ENCODE measurements at places on chromosomes 6 and 20. TPM values are rescaled to one million over a fixed set of nuclear protein-coding genes. Genes with fewer than 3 reads are reported as not detected.

DNA sequence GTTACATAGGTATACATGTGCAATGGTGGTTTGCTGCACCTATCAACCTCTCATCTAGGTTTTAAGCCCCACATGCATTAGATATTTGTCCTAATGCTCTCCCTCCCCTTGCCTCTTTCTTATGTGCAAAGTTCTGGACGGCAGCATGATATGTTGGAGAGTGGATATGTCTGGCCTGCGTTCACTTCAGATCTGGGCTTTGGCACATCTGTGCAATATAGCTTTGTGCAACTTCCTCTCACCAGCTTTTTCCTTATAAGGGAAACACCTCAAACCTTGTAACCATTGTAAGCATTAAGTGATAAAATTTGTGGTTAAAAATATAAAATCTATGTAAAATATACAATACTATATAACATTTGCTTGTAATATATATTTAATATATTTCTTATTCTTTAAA, 288.0 kb downstream of the PHACTR1 start:
- H3K4me3 ChIP-seq, result no peak overlapping the region
- no peak for DNase-seq
- H3K27ac ChIP-seq, result no peak overlapping the region
- H3K27me3 ChIP-seq, result peaks cover 3% of the 10 kb centered on the region
- H3K36me3 ChIP-seq, result no peaks in the 10 kb centered on the region

- no peaks in the 10 kb centered on the region for H3K36me3 ChIP-seq
- H3K4me1 ChIP-seq, result no peaks in the 10 kb centered on the region
- no peak overlapping the region for H3K4me3 ChIP-seq
- no peak for DNase-seq
Measured at GRCh38 chr6:111096246-111096645, 8.9 kb downstream of the SLC16A10 start.

DNA sequence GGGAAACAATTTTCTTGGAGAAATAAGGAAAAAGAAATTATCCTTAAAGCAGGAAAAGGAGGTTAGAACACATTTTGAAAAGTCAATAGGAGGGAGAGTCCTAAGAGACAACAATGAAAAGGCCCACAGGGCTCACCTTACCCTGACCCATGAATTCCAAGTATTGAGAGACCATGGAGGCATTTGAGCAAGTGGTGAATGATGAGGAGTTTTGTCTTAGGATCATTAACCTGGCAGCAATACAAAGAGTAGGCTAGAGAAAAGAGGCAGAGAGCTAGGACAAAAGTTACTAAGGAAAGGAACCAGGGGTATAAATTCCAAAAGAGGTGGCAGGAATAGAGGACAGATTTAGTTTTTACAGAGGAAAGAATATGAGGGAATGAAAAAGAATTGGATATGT, 44.7 kb downstream of the PACRG start:
- no peak for DNase-seq
- no peaks in the 10 kb centered on the region for H3K36me3 ChIP-seq
- H3K27me3 ChIP-seq, result peaks cover 4% of the 10 kb centered on the region
- H3K4me1 ChIP-seq, result no peaks in the 10 kb centered on the region
- H3K4me3 ChIP-seq, result no peak overlapping the region

DNA sequence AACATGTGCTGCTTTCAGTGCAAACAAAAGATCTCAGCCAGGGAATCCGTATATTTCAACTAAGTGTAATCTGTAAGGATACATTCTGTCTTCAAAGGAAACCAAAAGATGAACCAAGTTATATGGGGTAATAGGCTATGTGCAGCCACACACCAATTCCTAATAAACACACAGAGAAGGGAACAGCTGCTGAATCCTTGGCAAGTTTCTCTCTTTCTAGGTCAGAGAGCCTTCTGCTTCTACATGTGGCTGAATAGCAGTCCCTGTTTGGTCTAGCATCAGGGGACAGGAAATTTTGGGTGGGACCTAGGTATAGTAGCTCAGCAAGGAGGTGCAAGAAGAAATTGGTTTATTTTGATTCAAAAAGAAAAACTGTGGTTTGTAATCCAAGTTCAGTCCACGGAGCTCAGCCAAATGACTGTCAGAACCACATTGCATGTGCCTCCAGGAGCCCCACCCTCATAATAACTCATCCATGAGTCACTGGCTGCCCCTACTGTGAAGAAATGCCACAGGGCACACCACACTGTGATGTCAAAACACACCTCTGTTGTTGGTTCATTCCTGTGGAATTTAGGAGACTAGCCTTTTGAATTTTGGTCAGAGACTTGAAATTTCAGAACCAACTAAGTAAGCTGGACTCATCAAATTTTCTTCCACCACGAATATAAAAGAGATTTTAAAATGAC, 21.1 kb downstream of the SPTLC3 start:
- H3K4me3 ChIP-seq, result no peak overlapping the region
- no peaks in the 10 kb centered on the region for H3K36me3 ChIP-seq
- peaks cover 2% of the 10 kb centered on the region for H3K27me3 ChIP-seq
- no peaks in the 10 kb centered on the region for H3K4me1 ChIP-seq

The ANKEF1 gene
- 3.6 TPM for polyA plus RNA-seq

DNA sequence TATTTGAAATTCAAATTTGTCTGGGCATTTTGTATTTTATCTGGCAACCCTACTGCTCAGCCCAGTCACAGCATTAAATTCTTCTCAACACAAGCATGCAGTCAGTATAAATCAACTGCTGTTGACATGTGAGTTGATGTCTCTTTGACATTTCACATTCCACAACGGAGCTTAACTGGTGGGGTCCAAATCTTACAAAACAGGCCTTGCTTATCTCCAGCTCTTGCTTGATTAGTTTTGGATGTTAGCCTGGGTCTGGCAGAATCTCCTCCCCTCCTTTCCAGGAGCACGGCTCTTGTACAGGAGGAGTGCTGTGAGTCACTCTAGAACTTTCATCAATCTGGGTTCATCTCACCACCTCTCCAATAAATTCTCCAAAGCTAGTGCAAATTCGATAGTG, 80.8 kb upstream of the PHACTR1 start:
- H3K4me1 ChIP-seq, result no peaks in the 10 kb centered on the region
- H3K36me3 ChIP-seq, result peaks cover 3% of the 10 kb centered on the region
- peaks cover 4% of the 10 kb centered on the region for H3K27me3 ChIP-seq
- no peak overlapping the region for H3K27ac ChIP-seq
- H3K4me3 ChIP-seq, result no peak overlapping the region
- DNase-seq, result no peak

The TOP1 gene
- 5.0 TPM for polyA plus RNA-seq

DNA sequence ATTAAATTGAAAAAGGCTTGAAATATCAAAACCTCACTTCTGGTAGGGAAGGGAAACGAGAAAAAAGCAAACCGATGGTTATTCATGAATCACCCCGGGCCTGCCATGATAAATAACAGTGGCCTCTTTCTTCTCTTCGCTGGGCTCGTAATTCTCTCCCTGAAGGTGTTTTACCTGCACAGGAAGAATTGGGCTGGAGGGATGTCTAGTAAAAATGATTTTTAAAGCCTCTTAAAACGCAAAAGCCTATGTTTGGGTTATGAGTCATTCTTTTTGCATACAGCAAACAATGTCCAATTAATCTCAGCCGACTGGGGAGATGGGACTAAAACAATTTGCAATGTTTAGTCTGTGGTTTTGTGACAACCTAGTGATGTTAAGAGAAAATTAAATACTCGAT, 16.8 kb downstream of the LINC00237 start:
- no peak overlapping the region for H3K4me3 ChIP-seq
- peaks cover 8% of the 10 kb centered on the region for H3K27me3 ChIP-seq
- no peak for DNase-seq
- H3K4me1 ChIP-seq, result no peaks in the 10 kb centered on the region
- H3K36me3 ChIP-seq, result no peaks in the 10 kb centered on the region

GRCh38 chr6:154514481-154514880, 4.0 kb upstream of the CNKSR3 start:
- H3K36me3 ChIP-seq, result no peaks in the 10 kb centered on the region
- peaks cover 4% of the 10 kb centered on the region for H3K27me3 ChIP-seq
- H3K4me1 ChIP-seq, result peaks cover 6% of the 10 kb centered on the region
- no peak overlapping the region for H3K4me3 ChIP-seq
- no peak for DNase-seq

- H3K36me3 ChIP-seq, result no peaks in the 10 kb centered on the region
- no peak overlapping the region for H3K4me3 ChIP-seq
- DNase-seq, result no peak
- no peaks in the 10 kb centered on the region for H3K4me1 ChIP-seq
- H3K27me3 ChIP-seq, result no peaks in the 10 kb centered on the region
- H3K27ac ChIP-seq, result no peak overlapping the region
Measured at GRCh38 chr6:105545228-105545920, 142.5 kb upstream of the PREP start.

The PROKR2 gene
- polyA plus RNA-seq, result not detected

DNA sequence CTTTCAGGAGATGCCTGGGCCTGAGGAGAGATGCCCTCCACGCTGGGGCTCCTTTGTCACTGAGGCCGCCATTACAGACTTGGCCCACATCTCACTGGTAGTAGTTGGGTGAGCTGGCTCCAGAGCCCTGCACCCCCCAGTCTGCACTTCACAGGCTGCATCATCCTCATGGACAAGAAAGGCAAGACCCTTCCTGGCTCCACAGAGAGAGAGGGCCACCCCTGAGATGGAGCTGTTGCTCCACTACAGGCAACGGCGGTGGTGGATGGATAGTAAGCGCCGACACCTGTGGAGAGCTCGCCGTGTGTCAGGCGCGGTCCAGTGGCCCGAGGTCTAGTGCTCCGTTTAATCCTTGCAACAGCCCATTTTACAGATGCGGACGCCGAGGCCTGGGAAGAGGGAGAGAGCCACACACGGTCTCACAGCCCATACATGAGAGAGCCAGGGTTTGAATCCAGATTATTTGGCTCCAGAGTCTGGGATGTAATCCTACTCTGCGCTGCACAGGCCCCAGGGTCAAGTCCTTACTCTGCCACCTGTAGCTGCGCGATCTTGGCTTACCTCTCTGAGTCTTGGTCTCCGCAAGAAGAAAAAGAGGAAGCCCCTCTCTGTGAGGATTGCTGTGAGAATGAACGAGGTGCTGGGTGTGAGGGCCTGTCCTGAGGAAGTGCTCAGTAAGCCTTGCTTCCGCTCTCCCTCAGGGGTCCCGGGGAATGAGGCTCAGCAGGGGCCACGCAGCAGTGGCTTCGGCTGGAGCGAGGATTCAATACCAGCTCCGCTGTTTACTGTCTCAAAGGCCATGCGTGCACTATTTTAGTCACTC, 34.5 kb downstream of the SPDEF start:
- H3K36me3 ChIP-seq, result no peaks in the 10 kb centered on the region
- H3K27me3 ChIP-seq, result no peaks in the 10 kb centered on the region
- H3K27ac ChIP-seq, result no peak overlapping the region

The RAB44 gene
- polyA plus RNA-seq, result not detected

- H3K4me3 ChIP-seq, result peak overlapping the region; percentile 42
- DNase-seq, result no peak
- H3K36me3 ChIP-seq, result no peaks in the 10 kb centered on the region
- peak overlapping the region; percentile 60 for H3K27ac ChIP-seq
Measured at GRCh38 chr6:45436544-45437438, 59.1 kb upstream of the SUPT3H start.

GRCh38 chr6:20669571-20670314, 135.5 kb downstream of the CDKAL1 start:
- DNase-seq, result no peak
- no peak overlapping the region for H3K4me3 ChIP-seq
- peaks cover 4% of the 10 kb centered on the region for H3K36me3 ChIP-seq
- H3K27ac ChIP-seq, result no peak overlapping the region
- peaks cover 6% of the 10 kb centered on the region for H3K4me1 ChIP-seq

GRCh38 chr6:141752677-141753076, 380.0 kb upstream of the GJE1 start:
- no peak for DNase-seq
- H3K36me3 ChIP-seq, result no peaks in the 10 kb centered on the region
- no peak overlapping the region for H3K27ac ChIP-seq
- H3K4me1 ChIP-seq, result peaks cover 6% of the 10 kb centered on the region
- no peaks in the 10 kb centered on the region for H3K27me3 ChIP-seq

The ZC3H12D gene
- not detected for polyA plus RNA-seq

DNA sequence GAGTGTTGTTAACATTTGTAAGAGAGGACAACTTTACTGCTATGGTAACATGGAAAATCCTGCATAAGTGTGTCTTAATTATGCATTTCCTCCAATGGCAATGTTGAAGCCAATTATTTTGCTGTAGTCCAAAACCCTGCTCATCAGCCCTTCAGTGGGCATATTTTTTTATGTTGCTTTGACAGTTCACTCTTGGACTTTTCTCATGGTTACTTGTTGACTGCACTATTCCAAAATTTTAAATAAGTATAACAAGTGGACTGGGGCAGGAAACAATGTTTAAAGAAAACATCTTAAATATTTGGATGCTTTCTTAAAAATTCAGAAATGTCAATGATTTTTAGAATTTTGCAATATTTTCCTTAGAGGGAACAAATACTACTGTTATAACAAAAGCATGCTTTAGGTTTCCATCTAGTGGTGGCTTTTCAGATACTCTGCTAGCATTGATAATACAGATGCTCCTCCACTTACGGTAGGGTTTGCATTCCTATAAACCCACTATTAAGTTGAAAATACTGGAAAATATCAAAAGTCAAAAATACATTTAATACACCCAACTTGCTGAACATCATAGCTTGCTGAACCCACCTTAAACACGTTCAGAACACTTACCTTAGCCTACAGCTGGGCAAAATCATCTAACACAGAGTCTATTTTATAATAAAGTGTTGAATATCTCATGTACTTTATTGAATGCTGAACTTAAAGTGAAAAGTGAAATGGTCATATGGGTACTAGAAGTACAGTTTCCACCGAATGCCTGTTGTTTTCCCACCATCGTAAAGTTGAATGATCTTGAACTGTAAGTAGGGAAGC, 86.4 kb downstream of the ADGRG6 start:
- H3K4me1 ChIP-seq, result no peaks in the 10 kb centered on the region
- H3K27me3 ChIP-seq, result no peaks in the 10 kb centered on the region
- H3K36me3 ChIP-seq, result no peaks in the 10 kb centered on the region
- no peak overlapping the region for H3K27ac ChIP-seq
- no peak for DNase-seq
- no peak overlapping the region for H3K4me3 ChIP-seq

- H3K27ac ChIP-seq, result peak overlapping the region; percentile 95
- H3K36me3 ChIP-seq, result peaks cover 7% of the 10 kb centered on the region
- DNase-seq, result peak; percentile 72
- peaks cover 30% of the 10 kb centered on the region for H3K4me1 ChIP-seq
- peaks cover 10% of the 10 kb centered on the region for H3K27me3 ChIP-seq
- peak overlapping the region; percentile 96 for H3K4me3 ChIP-seq
Measured at GRCh38 chr6:32154514-32155161, 697 bp downstream of the PPT2 start.

- no peak for DNase-seq
- no peaks in the 10 kb centered on the region for H3K27me3 ChIP-seq
- no peak overlapping the region for H3K27ac ChIP-seq
- no peak overlapping the region for H3K4me3 ChIP-seq
Measured at GRCh38 chr6:24692003-24692402, 25.1 kb downstream of the ACOT13 start.

Measured in immature natural killer cell (primary cell).